ENCODE measurements at places on chromosomes 1 and 21.

DNA sequence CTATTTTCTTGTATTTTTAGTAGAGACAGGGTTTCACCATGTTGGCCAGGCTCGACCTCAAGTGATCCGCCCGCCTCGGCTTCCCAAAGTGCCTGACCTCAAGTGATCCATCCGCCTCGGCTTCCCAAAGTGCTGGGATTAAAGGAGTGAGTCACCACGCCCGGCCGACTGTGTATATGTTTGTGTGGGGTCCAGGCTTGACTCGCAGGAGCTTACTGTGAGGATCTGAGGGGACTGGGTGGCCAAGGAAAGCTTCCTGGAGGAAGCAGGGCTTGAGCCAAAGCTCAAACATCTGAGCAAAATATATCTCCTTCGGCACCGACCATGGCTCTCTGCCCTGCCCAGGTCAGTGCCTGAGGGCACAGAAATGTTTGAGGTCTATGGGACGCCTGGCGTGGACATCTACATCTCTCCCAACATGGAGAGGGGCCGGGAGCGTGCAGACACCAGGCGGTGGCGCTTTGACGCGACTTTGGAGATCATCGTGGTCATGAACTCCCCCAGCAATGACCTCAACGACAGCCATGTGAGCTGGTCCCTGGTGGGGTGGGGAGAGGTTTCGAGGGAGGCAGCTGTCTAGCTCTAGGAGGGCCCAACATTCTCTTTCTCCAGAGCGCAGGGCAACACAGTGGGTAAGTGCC, 10.5 kb downstream of the PADI3 start:
- no peak for DNase-seq

GRCh38 chr1:84089465-84089864, 54.6 kb upstream of the PRKACB start:
- no peak for DNase-seq

DNA sequence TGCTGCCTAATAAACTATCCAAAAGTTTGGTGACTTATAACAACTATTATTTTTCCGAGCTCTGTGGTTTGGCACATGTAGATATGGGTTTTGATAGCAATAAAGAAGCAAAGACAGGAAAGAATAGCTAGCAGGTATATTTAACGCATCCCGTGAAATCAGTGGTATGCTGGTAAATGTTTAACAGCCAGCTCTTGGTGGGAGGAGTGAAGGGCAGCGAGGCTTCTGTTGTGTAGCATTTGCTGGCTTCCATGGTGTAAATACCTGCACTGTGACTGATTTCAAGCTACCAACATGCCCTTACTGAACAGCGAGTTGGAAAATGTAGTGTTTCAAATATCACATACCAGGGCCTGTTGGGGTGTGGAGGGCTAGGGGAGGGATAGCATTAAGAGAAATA, 291.0 kb downstream of the PRDM2 start:
- no peak for DNase-seq

DNA sequence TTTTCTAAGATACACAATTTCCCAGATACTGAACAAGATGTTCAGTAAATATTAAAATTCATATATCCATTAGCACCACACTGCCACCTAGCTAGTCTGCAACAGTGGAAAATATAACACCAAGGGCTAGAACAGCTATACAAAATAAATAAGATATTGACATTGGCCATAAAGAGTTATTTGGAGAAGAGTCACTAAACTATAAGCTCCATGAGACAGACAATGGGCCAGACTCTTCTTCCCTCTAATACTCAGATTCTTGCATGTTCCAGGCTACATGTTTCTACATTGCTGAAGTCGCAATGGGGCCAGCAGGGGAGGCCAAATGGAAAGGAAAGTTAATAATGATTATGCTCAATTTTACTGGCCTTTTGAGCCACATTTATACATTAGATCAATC, 21.5 kb downstream of the SPATA6 start:
- no peak for DNase-seq

- no peak for DNase-seq
Observed at GRCh38 chr21:35602811-35603362, 457.4 kb downstream of the SETD4 start.

GRCh38 chr1:161200992-161201835, 953 bp upstream of the NDUFS2 start:
- DNase-seq, result no peak
